Activated CD4-positive, CD25-positive, alpha-beta regulatory T cell treated with anti-CD3 and anti-CD28 coated beads, Interleukin-2, amount 50 U/mL, for 24 hours (primary cell): ENCODE measurements at places on chromosomes 11 and 22.

DNA sequence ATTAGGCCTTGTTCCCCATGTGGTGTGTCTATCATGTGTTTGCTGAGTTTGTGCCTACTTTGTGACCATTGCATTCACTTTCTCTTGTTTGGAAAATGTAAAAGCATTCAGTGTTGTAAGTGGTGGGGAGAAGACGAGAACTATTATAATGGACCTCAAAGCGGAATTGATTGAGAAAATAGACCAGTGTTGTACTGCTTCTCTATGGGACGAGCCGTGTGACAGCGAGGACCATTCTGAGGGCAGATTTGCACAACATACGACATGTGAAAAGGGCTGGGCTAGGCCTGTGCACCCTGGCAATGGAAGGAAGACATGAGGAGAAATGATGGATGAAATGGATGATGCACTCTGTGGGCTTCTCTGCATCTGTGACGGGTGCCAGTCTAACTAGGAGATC, 233.5 kb downstream of the DSCAML1 start:
- ATAC-seq: no peak

DNA sequence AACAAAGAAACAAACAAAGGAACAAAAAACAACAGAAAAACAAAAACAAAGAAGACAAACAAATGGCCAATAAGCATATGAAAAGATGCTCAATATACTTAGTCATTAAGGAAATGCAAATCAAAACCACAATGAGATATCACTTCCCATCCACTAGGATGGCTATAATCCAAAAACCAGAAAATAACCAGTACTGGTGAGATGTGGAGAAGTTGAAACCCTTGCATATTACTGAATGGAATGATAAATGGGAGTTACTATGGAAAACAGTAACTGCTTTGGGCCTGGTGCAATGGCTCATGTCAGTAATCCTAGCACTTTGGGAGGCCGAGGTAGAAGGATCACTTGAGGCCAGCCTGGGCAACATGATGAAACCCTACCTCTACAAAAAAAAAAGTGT, 44.9 kb upstream of the RBFOX2 start:
- ATAC-seq: no peak

GRCh38 chr11:29159552-29160465, 857.0 kb downstream of the KCNA4 start:
- no peak for ATAC-seq

GRCh38 chr22:41846268-41846987, 13.5 kb downstream of the SREBF2 start:
- no peak for ATAC-seq

GRCh38 chr11:69035946-69036340, 12.8 kb upstream of the TPCN2 start:
- ATAC-seq: no peak

GRCh38 chr11:68460741-68461574, at the start of gene PPP6R3:
Gene PPP6R3, plus strand, starts transcription at chr11:68460752. Its CDS starts 76,913 bp downstream, at chr11:68537665.
- no peak for ATAC-seq
